ENCODE measurements at places on chromosomes 11 and 22.
A peak's percentile ranks its signal among the peaks of the same experiment; 100 is the strongest.

- DNase-seq, result no peak
Measured at GRCh38 chr11:114377612-114378267, 22.6 kb downstream of the C11orf71 start.

GRCh38 chr11:18225913-18226312 lies 10.7 kb downstream of the SAA4 start:
- DNase-seq, result no peak

DNA sequence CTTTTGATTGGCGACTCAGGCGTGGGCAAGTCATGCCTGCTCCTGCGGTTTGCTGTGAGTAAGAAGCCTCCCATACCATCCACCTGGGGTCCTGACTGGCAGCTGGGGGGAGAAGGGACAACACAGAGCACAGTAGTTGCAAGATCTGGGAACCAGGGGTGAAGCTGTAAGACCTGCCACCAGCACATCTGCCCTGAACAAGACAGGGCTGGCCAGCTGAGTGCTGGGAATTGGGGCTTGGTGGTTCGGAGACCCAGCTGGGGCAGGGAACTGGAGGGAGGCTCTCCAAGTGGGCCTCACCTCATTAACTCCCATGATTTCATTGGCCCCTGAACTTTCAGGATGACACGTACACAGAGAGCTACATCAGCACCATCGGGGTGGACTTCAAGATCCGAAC lies 3.4 kb downstream of the RAB1B start:
- DNase-seq, result no peak

DNA sequence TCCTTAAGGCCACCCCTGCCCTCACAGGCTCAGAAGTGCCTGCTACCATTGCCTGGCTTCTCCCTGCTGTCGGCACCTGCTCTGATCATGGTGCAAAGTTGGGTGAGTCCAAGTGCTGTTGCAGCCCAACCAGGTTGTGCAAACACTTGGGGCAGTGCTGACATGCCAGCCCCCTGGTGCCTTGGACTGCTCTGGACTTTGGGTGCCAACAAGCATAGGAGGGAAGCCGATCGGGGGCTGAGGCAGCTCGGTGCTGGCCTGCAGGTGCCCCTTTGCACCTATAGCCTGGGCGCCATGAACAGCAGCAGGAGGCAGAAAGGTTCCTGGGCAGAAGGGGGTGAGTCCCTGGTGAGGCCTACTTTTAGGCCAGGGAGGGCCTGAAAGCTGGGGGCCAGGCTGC lies 113.0 kb downstream of the ARHGAP20 start:
- DNase-seq, result no peak

DNA sequence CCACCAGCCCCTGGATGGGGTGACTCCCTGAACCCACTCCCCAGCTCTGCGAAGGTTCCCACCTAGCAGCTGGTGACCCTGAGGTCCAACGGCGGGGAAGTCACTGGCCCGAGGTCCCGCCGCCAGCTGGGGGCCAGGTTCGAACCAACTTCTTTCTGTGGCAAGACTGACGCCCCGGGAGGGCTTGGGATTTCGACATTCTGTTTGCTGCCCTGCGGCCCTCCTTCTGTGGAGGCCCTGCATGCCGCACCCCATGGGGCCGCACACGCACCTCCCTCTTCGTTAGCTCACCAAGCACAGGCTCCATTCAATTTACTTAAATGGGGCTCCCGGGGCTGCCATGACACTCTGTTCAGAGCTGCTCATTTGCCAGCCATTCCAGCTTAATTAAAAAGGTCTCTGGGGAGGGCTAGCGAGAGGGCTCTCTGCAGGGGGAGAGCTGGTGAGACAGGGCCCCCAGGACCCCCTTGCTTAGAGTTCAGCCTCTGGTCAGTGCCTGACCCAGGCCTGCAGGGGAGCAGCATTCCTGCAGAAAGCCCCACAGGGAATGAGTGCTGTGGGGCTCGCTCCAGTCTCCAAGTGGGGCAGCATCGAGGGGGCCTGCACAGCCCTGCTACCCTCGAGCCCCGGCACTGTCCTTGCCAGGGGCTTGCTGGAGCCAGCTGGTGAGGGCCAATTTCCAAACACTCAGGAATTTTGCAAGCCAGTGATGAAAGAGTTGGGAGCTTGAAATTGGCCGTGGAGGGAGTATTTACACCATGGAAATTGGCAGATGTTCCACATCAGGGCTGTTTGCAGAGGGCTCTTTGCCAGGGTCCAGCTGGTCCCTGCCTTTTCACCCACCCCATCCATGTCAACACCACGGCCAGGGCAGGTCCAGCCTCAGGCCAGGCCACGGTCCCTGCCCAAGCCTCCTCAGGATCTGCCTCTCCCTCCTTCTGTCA lies 80.8 kb downstream of the CACNA1I start:
- no peak for DNase-seq

- DNase-seq, result no peak
Measured at GRCh38 chr22:50014053-50014501, 1.5 kb upstream of the IL17REL start.

- peak; percentile 34 for DNase-seq
Measured at GRCh38 chr11:79294845-79295731, 145.7 kb downstream of the TENM4 start.

- DNase-seq, result no peak
Measured at GRCh38 chr11:3914805-3915204, 59.3 kb downstream of the STIM1 start.

GRCh38 chr22:40955571-40955970 lies 4.4 kb downstream of the RBX1 start:
- no peak for DNase-seq

DNA sequence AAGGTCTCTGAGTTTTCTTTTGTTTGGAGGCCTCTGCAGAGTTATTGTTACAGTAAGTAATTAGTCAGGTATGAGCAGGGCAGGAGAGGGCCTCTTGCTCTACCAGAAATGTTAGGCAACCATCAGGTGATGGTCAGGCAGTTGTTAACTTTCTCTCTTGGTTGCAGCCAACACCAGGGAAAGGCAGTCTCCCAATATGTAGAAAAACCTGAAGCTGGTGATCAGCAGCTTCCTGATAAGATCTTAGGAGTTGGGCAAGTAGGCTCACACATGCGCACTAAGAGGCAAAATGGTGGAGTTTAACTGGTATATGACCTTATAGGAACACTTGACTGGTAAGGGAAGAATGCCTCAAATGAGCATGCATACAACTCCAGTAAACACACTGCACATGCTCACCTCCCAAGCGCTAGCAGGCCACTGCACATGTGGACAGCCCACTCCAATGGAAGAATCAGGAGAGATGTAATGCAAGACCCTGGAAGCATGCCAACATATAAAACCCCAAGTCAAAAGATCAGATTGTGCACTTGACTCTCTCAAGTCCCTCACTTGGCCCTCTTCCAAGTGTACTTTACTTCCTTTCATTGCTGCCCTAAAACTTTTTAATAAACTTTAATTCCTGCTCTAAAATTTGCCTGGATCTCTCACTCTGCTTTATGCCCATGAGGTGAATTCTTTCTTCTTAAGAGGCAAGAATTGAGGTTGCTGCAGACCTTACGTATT lies 23.7 kb upstream of the SLC35F2 start:
- DNase-seq, result no peak

GRCh38 chr11:100731471-100731870 lies 44.4 kb downstream of the ARHGAP42 start:
- no peak for DNase-seq

- DNase-seq, result no peak
Measured at GRCh38 chr22:47816121-47816862, 1053.8 kb downstream of the TBC1D22A start.

- peak; percentile 36 for DNase-seq
Measured at GRCh38 chr11:118980191-118980881, 8.8 kb downstream of the FOXR1 start.

GRCh38 chr11:87136236-87136635 lies 98.5 kb downstream of the TMEM135 start:
- DNase-seq, result no peak

DNA sequence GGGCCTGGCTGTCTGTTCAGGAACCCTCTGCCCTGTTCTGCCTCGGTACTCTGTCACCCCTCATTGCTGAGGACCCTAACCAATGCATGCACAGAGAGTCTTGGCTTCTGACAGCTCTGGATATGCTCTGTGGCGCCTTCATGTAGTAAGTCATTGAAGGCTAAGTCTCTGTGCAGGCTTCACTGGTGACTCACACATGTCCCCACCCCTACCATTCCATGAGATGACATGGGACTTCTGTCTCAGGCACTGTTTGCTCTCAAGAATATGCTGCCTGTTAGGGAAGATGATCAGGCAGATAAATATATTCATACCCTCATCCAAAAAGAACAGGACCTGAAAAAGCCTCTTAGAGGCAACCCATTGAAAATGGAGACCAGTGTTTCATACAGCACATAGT lies 43.6 kb upstream of the HORMAD2 start:
- DNase-seq, result no peak

DNA sequence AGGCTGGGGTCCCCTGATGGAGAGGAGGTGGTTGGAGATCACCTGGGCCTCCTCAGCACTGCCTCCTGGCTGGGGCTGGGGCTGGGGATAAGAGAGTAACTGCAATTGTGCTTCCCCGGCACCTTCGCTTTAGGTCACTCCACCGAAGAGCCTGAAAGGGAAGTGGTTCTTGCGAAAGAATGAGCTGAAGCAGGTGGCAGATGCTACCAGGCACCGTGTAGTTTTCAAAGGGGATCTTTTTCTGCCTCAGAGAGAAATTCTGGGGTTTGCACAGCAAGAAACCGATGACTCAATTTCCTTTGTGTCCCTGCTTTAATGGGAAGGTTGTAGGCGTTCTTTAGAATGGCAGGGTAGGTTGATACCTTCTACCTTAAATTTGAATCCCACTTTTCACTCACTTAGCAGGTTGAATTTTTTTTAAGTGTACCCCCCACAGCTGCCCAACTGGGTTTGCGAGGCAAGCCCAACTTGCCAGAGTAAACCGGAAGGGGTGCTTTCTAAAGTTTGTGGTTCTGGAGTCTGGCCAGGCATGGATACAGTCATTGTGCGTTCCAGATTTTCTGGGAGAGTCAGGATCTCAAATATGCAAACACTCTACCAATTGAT lies 5.3 kb downstream of the CD44 start:
- no peak for DNase-seq

DNA sequence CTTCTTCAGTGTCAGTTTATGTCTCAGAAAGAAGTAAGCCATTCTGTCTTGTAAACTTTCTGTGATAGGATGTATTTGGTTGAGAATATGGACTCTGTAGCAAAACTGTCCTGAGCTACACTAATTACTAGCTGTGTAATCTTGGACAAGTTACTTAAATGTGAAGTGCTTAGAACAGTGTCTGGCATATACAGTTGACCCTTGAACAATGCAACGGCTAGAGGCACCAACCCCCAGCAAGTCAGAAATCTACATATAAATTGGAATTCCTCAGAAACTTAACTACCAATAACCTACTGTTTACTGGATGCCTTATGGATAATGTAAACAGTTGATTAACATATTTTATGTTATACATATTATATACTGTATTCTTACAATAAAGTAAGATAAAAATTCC lies 68.7 kb upstream of the GRK2 start:
- DNase-seq, result no peak

DNA sequence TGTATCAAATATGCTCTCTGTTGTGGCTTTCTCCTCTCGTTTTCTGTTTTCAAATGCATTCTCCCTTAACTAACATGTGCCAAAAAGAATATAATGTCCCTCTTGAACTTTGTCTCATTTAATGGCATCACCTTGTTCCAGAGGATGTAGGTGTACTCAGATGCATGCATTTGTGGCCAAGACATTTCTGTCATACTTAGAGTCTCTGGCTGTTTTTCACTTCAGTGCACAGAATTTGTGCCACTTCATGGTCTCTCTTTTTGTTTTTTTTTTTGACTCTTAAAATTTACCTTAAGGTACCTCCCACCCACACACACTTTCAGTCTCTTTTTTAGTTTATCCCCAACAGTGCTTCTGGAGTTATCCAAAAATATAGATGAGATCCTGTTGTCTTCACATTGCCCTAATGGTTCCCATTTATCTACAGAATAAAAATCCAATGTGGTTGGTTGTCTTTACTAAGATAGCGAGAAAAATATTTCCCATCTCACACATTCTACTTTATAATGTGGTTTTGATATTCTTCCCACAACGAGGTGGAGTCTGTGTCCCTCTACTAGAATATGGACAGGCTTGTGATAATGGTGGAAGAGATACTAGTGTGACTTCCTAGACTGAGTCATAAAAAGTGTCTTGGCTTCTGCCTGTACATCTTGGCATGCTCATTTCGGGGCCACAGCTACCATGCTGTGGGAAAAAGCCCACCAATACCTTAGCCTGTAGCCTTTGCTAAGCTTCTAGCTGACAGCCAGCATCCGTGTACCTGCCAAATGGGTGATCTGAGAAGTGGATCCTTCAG lies 125.8 kb downstream of the DDX10 start:
- no peak for DNase-seq

DNA sequence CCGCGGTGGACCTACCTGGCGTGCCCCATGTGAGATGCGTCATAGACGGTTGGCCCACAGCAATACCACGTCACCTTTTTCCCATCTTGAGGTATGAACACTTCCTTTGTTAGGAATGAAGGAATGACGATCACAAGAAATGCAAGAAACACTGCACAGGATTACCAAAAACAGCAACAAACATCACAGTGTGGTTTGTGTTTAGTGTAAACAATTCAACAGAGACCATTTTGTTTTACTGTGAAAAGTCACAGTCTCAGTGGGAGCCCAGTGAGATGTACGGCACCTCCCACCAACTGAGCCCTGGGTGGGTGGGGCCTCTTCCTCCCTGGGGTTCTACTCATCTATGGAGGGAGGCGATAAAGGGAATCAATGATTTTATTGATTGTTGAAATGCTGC lies 16.3 kb downstream of the CARS1 start:
- DNase-seq, result no peak

DNA sequence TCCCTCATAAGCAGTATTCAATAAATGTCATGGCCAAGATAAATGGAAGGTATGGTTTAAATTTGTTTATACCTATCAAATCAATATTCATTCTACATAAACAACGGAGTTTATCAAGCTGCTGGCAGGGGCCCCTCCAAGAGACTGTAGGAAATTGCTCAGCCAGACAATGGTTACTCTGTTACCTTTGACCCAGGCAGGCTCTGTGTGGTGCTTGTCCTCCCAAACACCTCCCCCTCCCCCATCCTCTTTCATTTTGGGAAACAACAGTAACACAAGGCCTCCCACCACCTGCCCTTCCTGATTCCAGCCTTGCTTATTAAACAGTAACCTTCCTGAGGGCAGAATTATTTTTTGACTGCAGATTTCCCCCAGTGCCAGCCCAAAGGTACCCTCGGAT lies 10.5 kb upstream of the ZBTB16 start:
- no peak for DNase-seq

GRCh38 chr11:64629796-64630562 lies 39.0 kb downstream of the SLC22A12 start:
- DNase-seq, result no peak

DNA sequence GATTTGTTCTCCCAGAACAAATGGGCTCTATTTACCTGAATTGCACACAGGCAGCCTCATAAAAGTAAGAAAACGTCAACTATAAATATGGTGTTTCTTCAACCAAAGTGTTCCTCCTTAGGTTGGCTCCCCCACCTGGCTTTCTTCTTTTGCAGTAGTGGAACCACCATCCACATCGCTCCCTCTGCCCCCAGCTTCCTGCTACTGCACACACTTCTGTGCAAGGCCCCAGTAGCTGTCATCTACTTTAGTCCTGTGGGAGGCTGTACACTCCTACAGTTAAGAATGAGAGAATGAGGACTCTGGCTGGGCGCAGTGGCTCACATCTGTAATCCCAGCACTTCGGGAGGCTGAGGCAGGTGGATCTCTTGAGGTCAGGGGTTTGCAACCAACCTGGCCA lies 89.5 kb downstream of the BMAL1 start:
- no peak for DNase-seq

Data from right kidney (tissue), 9 donors.